Left colon (tissue), 2 donors: ENCODE measurements at places on chromosomes 2 and 18. TPM values are rescaled to one million over a fixed set of nuclear protein-coding genes. Genes with fewer than 3 reads are reported as not detected.

The ATOH8 gene
- total RNA-seq, result 4.6 TPM

The SIGLEC15 gene
- total RNA-seq, result 0.21 TPM

DNA sequence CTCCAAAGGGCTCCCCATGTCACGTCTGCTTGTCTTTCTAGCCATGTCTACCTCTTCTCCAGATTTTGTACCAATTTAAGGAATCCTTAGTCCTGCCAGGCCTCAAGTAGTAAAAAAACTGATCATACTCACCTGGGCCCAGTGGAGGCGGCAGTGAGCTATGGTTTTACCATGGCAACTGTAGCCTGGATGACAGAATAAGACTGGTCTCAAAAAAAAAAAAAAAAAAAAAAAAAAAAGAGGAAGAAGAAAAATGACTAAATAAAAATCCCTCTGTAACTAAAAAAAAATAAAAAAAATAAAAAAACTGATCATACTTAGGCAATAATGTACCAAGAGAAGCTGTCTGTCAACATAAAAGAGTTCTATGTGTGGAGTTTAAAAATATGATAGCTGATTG is 221.6 kb downstream of the NR4A2 start:
- peak; percentile 26 for DNase-seq

DNA sequence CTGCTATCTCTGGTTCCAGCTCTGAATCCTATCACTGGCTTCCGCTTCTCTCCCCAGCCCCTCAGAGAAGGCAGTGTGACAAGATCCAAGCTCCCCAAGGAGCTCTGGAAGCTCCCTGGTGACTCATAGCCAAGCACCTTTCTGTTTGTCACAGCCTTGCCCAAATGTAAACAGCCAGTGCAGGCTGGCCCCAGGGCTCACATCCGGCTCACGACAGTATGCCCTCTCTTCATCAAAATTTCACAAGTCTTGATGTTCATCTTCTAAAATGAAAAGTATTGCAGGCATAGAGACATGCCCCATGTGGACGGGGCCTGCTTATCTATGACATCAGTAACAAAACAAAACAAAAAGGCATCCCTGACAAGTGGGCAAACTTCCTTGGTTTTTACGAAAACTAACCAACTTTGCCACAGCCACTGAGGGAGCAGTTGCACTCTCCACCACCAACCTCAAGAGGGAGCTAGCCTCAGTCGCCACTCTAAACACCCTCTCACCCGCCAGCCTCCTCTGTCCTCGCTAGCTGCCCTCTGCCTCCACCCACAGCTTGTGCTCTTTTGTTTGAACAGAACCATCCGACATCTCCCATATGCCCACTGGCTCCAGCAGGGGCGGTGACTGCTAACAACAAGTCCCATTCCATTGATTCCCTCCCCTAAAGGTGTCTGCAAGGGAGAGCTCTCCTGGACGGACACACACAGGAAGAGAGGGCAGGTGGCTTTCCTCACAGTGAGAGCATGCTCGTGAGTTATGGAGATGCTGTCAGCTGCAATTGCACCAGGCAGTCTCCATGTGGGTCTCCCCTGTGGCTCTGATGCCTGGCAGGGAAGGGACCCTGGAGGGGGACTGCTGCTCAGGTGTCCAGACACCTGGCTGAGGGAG is 71.0 kb upstream of the DAPL1 start:
- DNase-seq, result no peak

GRCh38 chr18:55007602-55008001 is 48.3 kb upstream of the CCDC68 start:
- no peak for DNase-seq

DNA sequence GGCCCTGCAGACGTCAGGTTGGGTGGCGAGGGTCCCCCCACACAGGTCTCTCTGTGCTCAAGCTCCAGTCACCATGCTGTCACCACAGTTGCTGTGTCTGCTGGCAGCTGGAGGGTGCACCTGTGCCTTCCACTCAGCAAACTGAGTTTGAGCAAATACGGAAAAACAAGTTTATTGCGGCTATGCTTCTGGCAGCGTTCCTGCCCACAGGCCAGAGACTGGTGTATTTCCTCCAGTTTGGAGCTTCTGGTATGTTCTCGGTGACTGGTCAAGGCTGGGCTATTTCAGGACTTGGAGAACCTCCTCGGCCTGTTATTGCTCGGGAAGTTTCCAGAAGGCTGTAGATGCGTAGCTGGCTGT is 132.6 kb downstream of the SEPTIN10 start:
- peak; percentile 82 for DNase-seq

- DNase-seq, result no peak
Measured at GRCh38 chr2:12282780-12283695, 433.7 kb upstream of the TRIB2 start.

DNA sequence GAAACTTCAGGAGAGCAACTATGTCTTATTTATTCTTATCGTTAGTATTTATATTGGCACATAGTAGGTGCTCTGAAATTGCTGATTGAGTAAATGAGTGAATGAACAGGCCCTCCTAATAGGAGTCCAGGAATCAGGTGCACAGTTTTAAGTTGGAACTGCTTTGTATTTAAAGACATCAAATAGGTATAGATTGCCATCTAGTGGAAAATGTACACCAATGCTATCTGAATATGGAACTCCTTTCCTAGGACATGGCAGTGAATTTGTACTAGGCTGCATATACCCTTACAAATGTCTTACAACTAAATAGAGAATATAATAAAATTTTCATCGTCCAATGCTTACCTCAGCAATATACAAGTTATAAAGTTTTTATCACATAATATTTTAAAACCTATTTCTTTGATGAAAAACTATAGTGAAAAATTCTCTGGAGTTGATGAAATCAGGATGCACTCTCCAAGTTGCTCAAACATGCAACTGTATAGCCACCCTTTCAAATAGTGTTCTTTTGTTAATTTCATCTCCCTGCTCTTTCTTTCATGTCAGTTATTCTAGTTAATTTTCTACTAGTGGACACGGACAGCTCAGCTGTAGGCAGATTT is 318.9 kb upstream of the SYT4 start:
- DNase-seq, result no peak

- no peak for DNase-seq
Measured at GRCh38 chr2:79622508-79622907, 109.7 kb downstream of the CTNNA2 start.

- DNase-seq, result peak; percentile 94
Measured at GRCh38 chr2:219453671-219454590, 19.3 kb downstream of the SPEG start.

DNA sequence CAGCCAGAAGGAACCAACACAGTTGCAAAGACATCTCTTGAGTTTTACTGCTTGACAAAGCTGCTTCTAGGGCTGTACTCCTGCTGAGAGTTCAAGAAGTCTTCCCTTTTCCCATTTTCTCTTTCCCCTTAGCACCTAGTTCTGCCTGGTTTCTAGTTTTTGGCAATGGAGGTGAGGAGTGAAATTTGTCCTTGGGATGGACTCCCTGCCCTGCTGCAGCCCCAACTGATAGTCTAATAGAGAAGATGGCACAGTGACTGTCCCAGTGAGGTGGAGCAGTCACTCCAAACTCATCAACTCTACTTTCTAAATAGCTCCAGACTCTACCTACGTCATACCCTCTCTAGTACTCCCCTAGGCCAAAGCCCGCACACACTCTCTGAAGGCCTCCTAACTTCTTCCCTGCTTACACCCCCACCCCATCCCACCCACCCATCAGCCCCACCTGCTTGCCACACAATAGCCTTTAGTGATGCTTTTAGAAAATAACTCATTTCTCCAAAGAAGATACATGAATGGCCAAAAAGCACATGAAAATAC is 164.4 kb downstream of the DDX1 start:
- no peak for DNase-seq

GRCh38 chr18:48698707-48699106 is 159.9 kb downstream of the CTIF start:
- no peak for DNase-seq

- no peak for DNase-seq
Measured at GRCh38 chr2:147390475-147390874, 454.4 kb upstream of the ACVR2A start.

DNA sequence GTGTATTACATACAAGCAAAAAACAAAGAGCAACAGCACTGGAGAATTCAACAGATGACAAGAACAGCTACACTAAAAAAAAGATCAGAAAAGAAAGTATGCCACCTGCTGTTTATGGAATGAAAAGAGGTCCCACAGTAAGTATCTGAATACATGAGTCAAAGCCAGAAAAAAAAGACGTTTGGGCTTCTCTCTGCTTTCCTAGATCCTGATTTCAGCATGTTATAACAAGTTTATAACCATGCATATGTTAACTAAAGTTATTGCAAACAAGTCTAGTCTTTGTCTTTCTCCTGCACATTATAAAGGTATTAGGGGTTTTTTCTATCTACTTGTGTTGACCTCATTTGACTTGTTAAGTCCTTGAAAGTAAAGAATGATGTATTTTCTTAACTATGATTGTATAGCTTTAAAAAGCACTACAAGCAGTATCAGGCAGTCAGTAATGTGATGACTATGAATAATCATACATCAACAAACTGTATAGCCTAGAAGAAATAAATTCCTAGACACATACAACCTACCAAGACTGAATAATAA is 108.5 kb upstream of the COL5A2 start:
- no peak for DNase-seq
